Cardiac septum (tissue), 1 donor: ENCODE measurements at places on chromosomes 5 and 9. TPM values are rescaled to one million over a fixed set of nuclear protein-coding genes. Genes with fewer than 3 reads are reported as not detected.
A peak's percentile ranks its signal among the peaks of the same experiment; 100 is the strongest.

GRCh38 chr9:125829743-125830142 is 82.6 kb downstream of the PBX3 start:
- DNase-seq, result peak; percentile 78

GRCh38 chr5:52758014-52758413 is 29.7 kb upstream of the ITGA1 start:
- DNase-seq, result no peak

- no peak for DNase-seq
Measured at GRCh38 chr5:38112938-38113337, 145.4 kb upstream of the EGFLAM start.

- DNase-seq, result no peak
Measured at GRCh38 chr9:123344192-123344949, 11.6 kb upstream of the CRB2 start.

GRCh38 chr9:97714435-97714834 is 17.3 kb upstream of the XPA start:
- no peak for DNase-seq

DNA sequence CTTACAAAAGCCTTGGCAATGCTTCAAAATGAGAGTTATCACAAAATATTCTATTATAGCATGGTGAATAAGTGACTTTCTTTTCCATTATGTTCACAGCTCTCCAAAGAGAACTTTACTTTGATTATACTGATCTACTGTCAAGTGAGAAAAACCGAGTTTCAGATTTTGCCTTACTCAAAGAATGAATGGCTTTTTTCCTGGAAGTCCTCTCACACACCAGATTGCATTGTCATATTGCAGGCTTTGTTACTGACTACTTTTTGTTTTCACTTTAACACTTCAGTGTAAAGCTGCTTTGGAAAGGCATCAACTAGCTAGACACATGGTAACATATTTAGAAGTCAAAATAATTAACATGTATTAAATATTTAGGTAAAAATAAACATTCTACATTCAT is 765.2 kb upstream of the NUDT12 start:
- DNase-seq, result no peak

GRCh38 chr9:70352802-70353201 is 61.7 kb downstream of the KLF9 start:
- no peak for DNase-seq

GRCh38 chr5:170225326-170226128 is 7.3 kb upstream of the C5orf58 start:
- no peak for DNase-seq

DNA sequence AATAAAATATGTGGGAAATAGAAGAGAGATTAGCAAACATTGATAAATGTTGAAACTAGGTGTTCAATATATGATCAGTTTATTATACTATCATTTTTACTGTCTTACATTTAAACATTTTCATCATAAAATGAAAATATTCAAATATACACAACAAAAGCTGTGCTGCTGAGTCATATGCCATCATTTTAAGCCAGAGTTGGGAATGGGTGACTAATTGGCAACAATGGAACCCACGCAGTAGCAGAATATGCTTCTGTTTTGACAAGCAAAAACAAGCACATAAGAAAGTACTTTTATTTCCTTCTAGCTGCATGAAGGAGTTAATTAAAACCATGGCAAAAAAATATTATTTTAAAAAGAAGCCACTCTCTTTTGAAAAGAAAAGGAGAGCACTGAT is 340.0 kb upstream of the EDIL3 start:
- DNase-seq, result no peak

GRCh38 chr5:136457390-136458013 is 92.2 kb upstream of the TRPC7 start:
- no peak for DNase-seq

The C9orf153 gene
- not detected for total RNA-seq

The GPSM1 gene
- 35.1 TPM for total RNA-seq

The RMI1 gene
- total RNA-seq, result 3.9 TPM

The FAM174A gene
- 18.6 TPM for total RNA-seq

The PRLR gene
- 0.30 TPM for total RNA-seq

The TXNDC8 gene
- total RNA-seq, result not detected

The SH3PXD2B gene
- 5.1 TPM for total RNA-seq

The DIPK1B gene
- 28.3 TPM for total RNA-seq
